ENCODE measurements at places on chromosomes 3 and 15. TPM values are rescaled to one million over a fixed set of nuclear protein-coding genes. Genes with fewer than 3 reads are reported as not detected.

DNA sequence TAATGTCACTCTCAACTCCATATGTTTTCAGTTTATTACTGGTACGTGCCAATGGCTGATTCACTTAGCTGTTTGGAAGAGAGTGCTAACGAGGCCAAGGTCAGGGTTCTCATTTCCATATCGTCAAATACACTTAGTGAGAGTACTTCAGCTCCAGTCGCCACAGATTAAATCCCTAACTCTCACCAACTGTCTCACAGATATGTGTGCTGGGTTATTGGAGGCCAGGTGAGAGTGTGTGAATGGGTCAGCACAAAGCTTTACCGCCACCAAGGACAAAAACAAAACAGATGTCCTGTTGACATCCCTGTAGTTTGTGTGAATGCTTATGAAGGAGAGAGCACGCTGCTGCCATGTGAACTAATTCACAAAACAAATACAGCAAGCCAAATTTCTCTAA is 133.5 kb upstream of the TBL1XR1 start:
- DNase-seq = no peak

MYRIP gene
- total RNA-seq = not detected

DNA sequence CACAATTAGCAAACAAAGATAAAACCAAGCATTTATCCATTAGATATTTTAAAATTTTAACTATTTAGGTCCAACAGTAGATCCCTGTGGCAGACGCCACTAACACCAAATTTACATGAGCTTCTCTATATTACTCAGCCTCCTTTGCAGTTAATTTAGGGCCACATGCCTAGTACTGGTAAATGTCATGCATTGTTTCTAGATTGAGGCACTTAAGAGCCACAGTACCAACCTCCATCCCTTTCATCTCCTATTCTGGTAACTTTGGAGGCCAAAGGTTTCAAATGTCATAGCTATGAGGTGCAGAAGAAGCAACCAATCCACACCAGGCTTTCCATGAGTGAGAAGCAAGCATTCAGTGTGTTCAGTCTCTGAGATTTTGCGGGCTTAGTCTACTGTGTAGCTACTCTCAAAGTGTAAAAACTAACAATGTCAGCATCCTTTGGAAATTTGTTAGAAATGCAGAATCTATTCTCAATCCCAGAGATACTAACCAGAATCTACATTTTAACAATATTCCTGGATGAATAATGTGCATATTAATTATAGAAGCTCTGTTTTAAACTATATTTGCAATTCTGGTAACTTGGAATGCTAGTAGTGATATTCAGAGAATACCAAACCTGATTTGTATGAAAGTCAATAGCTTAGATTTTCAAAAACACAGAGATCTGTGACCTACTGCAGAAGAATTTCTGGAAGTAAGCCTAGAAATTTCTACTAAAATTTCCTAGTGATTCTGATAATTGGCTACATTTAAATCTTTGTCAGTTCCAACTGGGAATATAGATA is 206.3 kb upstream of the CD96 start:
- no peak for DNase-seq

DNA sequence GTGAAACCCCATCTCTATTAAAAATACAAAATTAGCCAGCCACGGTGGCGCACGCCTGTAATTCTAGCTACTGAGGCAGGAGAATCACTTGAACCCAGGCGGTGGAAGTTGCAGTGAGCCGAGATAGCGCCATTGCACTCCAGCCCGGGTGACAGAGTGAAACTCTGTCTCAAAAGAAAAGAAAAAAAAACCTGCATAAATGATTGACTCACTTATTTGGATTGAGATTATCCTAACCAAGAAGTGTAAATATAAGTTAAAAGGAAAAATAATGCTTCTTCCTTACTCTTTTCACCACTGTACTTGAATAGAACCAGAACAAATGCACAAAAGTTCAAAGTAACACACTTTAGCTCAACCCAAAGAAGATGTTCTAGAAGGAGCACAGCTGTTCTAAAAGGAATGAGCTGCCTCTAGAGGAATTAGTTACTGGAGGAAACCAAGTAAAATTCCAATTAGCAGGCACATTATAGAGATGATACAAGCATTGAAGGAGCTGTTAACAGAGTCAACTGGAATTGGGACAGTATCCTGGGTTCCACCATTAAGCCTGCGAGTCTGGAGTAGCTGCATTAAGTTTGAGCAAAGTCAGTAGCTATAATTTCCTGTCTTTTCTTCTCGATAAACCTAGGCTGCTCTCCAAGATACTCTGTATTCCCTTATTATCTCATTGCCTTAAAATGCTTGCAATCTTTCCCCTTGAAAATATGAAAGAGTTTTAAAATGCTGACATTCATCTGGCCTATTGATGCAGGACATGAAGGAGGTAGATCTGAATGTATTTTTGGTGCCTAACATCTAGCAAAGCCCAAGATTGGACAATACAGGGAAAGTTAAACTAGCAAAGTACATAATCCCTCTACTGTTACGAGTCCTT is 9.5 kb downstream of the MTHFS start:
- DNase-seq = no peak

IGDCC3 gene
- not detected for total RNA-seq

- DNase-seq = no peak
These were observed 273.6 kb downstream of the MECOM start for GRCh38 chr3:169389925-169390253.

DNA sequence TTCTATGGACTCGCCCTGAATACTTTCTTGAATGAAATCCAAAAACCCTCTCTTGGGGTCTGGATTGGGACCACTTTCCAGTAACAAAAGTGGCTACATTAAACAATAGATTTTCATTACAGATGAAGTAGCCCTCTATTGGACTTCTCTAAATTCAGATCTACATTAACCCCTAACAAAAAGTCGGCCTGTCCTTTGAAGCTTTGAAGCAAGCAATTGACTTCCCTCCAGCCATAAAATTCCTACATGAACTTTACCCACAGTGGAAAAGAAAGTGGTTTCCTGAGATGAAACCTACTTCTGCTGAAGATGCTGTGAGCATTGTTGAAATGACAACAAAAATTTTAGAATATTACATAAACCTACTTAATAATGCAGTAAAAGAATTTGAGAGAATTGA is 967.1 kb upstream of the ROBO1 start:
- DNase-seq = no peak
